Adrenal gland (tissue), 19 donors: ENCODE measurements at places on chromosomes 11 and 22. TPM values are rescaled to one million over a fixed set of nuclear protein-coding genes. Genes with fewer than 3 reads are reported as not detected.

DNA sequence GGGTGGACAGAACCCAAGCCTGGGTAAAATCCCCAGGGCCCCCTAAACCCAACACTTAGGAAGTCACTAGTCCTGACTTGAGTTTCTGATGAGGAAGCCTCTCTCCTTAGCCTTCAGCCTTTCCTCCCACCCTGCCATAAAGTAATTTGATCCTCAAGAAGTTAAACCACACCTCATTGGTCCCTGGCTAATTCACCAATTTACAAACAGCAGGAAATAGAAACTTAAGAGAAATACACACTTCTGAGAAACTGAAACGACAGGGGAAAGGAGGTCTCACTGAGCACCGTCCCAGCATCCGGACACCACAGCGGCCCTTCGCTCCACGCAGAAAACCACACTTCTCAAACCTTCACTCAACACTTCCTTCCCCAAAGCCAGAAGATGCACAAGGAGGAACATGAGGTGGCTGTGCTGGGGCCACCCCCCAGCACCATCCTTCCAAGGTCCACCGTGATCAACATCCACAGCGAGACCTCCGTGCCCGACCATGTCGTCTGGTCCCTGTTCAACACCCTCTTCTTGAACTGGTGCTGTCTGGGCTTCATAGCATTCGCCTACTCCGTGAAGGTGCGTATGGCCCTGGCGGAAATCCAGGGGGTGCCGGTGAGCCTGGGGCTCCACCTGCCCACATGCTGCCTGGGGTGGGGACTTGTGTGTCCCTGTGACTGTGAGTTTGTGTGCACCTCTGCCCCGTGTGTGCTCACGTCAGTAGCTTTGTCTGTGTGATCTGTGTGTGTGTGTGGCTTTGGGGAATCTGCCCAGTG is at the start of gene IFITM1:
IFITM1 (plus strand) TSS at position 254 of the 767 bp plus-strand sequence; CDS start at position 385, 131 bp downstream.
- DNase-seq, result no peak

Gene HMOX1
- 19.3 TPM for total RNA-seq

DNA sequence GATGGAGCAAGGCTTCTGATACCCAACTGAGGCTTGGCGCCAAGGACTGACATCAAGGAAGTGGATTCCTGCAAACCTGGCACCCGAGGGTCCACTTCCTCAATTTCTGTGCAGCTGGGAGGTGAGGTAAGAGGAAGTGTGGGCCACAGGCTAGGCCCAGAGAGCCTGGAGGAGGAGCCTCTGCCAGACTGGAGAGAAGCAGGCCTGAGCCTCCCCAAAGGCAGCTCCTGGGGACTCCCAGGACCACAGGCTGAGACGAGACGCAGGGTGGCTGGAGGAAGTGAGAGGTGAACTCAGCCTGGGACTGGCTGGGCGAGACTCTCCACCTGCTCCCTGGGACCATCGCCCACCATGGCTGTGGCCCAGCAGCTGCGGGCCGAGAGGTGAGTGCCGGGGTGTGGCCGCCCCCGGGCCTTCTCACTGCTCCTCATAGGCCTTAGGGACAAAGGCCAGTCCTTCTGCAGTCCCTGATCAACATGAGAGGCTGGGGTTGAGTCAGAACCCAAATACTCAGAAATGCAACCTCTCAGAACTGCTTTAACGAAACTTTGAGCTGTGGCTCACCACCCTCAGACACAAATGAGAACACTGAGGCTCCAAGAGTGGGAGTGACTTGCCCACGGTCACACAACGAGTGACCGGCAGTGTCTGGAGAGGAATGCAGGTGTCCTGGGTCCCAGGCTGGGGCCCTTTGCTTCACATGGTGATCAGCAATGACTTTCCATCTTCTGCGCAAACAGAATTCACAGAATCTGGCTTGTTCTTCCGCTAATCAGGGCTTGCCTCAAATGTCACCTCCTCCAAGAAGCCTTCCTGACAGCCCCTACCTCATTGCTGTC is at the start of gene NCF4:
NCF4 (plus strand) TSS at position 186 of the 839 bp plus-strand sequence; CDS start at position 352, 166 bp downstream.
- DNase-seq, result peak; percentile 51

GRCh38 chr11:127119356-127119755 is 118.8 kb upstream of the KIRREL3 start:
- no peak for DNase-seq
